ENCODE measurements at places on chromosomes 4 and X.

DNA sequence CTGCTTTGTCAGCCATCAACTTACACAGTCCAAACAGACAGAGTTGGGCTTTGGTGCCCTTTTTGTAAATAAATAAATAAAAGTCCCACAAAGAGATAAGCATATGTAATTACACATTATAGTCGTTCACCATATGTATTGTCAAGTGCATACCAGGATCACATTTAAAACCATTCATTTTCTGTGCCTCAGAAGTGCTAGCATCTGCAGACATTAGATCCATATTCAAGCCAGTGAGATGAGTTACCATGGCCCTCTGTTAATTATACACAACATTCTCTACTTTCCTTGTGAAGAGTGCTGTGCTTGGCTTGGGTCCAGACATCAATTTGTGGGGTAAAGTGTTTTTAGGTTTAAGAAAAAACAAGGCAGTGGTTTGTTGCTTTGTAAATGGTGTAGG lies 76.8 kb downstream of the ENOX2 start:
- DNase-seq = peak; percentile 82

DNA sequence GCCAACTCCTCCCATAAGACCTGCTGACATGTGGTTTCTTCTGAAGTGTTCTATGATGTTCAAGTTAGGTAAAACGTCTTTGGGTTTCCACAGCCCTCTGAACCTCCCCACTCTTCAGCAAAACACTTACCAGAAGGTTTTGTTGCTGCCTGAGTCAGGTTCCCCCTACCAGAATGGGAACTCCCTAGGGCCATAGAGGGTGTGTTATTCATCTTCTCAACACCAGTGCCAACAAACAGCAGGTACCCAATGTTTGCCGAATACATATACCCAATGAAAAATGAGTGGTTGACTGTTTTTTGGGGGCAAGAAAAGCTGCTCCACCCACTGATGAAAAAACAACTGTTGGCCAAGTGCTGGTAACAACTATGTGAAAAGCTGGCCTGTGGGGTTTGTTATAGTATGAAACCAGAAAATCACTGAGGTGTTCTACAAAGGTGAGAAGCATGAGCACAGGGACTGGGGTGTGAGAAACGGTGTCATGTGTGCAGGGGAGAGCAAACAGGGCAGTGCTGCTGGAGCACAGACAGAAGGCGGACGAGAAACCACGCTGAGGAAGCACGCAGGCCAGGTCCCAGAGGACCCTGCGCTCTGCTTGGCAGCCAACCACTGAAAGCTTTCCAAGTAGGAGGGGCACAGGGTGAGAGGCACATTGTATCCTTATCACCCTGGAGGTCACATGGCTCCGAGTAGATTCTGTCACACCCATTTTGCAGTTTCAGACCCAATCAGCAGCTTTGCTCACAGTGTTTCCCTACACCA lies 28.8 kb downstream of the ATP8A1 start:
- peak; percentile 77 for DNase-seq

DNA sequence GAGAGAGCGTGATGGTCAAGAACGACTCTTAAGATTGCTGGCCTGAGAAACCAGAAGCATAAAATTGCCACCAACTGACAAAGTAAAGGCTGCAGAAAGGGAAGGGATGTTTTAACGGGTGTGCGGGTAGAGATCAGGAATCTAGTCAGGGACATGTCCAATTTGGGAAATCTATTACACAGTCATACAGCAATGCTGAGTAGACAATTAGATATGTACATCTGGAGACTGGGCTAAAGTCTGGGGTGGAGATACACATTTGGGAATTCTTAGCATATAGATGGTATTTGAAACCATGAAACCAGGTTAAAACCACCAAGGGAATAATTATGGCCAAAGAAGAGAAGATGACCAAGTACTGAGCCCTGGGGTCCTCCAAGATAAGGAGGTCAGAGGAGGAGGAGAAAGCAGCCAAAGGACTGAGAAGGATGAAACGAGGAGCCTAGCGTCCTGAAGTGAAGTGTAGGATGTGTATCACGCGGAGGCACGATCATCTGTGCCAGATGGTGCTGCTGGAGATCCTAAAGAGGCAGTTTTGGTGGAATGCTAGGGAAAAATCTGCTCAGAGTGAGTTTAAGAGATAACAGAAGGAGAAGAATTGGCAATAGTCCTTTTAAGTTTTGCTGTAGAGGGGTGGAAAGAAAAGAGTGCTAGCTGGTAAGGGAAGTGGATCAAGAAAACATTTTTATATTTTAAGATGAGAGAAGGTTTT lies 36.5 kb downstream of the SEC24D start:
- no peak for DNase-seq

GRCh38 chrX:151175283-151176062 lies 911 bp upstream of the GPR50 start:
- no peak for DNase-seq

DNA sequence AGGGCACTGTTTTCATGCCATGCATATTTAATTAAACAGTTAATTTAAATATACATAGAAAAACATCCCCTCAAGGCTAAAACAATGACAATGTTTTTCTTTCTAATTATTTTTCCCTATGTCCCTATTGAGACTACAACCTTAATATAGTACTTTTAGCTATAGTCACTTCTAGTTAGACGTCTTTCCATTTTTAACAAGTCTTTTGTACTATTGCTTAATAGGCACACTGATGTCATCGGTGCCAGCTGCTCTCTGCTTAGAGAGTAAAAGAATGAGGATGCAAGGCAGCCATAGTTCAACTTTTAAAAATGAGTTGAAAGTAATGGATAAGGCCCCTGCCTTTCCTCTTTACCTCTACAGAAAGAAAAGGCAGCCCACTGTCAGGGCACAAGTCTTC lies 191.1 kb downstream of the KCTD8 start:
- no peak for DNase-seq

GRCh38 chr4:89307446-89308160 lies at the start of gene GPRIN3:
GPRIN3 (minus strand) TSS chr4:89307800; CDS start chr4:89250110, 57,690 bp downstream.
- DNase-seq = no peak

- DNase-seq = no peak
These were observed 20.9 kb upstream of the KLHL8 start for GRCh38 chr4:87241336-87241735.

GRCh38 chr4:155342142-155342541 lies 34.6 kb downstream of the MAP9 start:
- DNase-seq = no peak

GRCh38 chrX:128581615-128582014 lies 529.4 kb upstream of the ACTRT1 start:
- no peak for DNase-seq

- no peak for DNase-seq
These were observed 14.2 kb downstream of the EFNB1 start for GRCh38 chrX:68842781-68843581.

- no peak for DNase-seq
These were observed 19.1 kb downstream of the SH3BP2 start for GRCh38 chr4:2811830-2812611.

- peak; percentile 69 for DNase-seq
These were observed 30.1 kb upstream of the SPARCL1 start for GRCh38 chr4:87559090-87559837.
